Left cardiac atrium (tissue), 4 donors: ENCODE measurements at places on chromosomes 16 and 17.

- no peak for DNase-seq
These were observed 186.0 kb upstream of the FOXF1 start for GRCh38 chr16:86324320-86324719.

DNA sequence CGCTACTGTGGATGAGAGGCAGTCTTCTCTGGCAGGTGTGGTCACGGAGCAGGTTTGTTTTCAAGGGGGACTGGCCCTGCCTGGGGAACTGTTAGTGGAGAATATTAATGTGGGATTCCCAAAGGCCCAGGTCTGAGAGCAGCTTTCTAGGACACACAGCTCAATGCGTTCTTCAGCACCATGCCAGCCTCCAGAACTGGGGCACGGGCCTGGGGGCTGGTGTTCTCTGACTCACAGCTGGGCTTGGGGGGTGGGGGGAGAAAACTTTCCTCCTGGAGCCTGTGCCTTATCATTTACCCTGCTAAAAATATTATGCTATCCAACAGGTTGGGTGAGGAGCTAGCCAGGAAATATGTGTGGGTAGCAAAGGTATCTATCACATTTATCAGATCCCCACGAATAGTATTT is 13.5 kb upstream of the LHX1 start:
- DNase-seq: no peak

DNA sequence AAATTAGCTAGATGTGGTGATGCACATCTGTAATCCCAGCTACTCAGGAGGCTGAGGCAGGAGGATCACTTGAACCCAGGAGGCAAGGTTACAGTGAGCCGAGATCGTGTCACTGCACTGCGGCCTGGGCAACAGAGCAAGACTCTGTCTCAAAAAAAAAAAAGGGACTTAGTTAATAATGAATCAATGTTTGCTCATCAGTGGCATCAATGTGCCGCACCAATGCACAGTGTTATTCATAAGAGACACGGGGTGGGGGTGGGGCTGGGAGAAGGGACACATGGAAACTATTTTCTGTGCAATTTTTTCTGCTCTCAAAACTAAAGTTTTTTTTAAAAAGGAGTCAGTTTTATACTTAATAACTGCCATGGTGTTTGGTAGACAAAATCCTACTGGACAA is 6.8 kb upstream of the ATP2C2 start:
- DNase-seq: no peak

- no peak for DNase-seq
These were observed 3.2 kb downstream of the ACLY start for GRCh38 chr17:41915566-41915965.

DNA sequence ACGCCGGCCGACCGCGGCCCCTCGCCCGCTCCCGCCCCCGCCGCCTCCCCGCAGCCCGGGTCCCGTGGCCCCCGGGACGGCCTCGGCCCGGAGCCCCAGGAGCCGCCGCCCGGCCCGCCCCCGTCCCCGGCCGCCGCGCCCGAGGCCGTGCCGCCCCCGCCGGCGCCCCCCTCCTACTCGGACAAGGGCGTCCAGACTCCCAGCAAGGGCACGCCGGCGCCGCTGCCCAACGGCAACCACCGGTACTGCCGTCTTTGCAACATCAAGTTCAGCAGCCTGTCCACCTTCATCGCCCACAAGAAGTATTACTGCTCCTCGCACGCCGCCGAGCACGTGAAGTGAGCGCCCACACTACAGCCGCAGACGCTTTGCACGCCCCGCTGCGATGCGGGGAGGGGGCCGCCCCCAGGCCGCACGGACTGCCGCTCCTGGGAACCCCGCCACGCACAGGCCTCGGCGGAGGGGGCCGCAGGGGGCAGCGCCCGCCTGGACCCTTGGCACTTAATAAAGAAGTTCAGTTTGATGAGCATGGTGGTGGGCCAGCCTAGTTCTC is 35.5 kb upstream of the ZC3H18 start:
- DNase-seq: peak; percentile 73

GRCh38 chr16:57538235-57538721 is 1.9 kb upstream of the CCDC102A start:
- DNase-seq: peak; percentile 14

DNA sequence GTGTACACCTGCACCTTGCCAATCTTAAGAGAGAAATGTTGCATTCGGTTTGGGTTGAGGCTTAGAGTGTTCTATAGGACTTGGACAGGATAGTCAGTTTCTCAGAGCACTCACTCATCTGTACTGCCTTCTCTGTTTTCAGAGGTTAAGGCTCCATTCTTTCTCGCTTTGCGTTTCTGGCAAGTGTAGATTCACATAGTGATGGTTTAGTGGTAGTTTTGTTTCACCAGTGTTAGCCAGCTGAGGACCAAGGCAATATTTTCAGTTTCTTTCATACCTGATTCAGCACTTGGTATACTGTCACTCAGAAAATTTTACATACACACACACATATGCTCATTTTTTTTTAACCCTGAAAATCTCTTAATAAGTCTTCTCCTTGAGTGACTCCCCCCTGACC is 1.3 kb downstream of the ATXN1L start:
- no peak for DNase-seq

DNA sequence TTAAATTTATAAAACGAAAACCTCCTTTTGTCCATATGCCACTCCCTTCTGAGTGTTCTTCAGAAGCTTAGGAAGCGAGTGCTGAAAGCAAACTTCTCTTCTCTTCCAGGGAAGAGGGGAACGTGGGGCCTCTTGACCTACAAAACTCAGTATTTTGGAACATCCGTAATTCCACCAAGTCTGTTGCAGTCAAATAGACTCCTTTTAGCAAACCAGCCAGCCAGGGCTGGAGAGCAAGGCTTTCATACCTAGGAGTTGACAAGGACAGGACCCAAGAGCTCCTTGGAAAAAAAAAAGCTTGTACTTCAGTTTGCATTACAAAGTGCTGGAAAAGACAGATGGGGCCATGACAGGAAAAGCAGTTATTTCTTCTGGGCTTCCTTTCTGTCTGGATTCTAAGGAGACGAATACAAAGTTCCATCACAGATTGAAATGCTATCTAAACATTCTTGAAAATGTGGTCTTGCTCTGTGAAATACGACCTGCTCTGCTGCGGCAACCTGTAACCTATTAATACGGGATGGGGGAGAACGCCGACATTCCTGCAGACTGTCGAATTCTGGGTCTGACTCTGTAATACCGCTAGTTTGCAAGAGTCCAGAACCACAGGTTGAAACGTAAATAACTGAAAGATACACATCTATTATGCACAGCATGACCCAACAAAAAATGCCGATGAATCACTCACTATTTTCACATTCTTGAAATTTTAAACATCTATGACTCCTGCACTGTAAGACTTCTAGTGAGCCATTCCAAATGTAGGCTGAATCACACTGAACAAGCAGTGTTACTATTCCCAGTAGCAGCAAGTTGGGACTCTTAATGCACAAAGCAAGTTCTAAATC is 20.6 kb downstream of the VPS53 start:
- DNase-seq: no peak

DNA sequence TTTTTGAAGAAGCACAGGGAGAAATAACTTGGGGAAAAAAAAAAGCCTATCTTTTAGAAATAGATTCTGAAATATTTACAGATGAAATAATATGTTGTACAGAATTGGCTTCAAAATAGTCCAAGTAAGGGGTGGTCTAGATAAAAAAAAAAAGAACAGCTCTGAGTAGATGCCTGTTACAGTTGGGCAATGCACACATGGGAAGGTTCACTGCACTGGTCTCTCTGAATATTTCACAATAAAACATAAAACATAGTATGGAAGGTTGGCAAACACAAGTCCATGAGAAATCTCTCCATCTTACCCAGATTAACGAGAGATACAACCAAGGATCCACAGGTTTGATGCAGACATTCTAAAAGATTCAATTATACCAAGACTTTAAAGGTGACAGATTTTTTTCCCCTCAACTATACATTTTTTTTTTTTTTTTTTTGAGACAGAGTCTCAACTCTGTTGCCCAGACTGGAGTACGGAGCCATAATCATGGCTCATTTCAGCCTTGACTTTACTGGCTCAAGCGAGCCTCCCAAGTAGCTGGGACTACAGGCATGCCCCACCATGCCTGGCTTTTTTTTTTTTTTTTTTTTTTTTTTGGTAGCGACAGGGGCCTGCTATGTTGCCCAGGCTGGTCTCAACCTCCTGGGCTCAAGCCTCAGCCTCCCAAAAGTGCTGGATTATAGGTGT is 58.0 kb downstream of the KANSL1 start:
- DNase-seq: no peak

- DNase-seq: no peak
These were observed 6.0 kb downstream of the PRKAR1A start for GRCh38 chr17:68518063-68518815.

GRCh38 chr17:42210046-42210445 is 15.8 kb upstream of the GHDC start:
- DNase-seq: no peak

DNA sequence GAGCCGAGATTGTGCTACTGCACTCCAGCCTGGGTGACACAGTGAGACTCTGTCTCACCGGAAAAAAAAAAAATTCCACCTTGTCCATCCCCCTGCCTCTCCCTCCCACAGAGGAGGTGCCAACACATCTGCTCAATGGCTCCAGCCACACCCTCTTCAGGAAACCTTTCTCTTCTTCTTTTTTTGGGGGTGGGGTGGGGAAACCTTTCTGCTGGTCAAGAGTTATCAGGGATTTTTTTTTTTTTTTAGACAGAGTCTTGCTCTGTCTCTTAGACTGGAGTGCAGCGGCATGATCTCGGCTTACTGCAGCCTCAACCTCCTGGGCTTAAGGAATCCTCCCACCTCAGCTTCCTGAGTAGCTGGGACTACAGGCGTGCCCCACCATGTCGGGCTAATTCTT is 18.7 kb downstream of the TNS4 start:
- no peak for DNase-seq

DNA sequence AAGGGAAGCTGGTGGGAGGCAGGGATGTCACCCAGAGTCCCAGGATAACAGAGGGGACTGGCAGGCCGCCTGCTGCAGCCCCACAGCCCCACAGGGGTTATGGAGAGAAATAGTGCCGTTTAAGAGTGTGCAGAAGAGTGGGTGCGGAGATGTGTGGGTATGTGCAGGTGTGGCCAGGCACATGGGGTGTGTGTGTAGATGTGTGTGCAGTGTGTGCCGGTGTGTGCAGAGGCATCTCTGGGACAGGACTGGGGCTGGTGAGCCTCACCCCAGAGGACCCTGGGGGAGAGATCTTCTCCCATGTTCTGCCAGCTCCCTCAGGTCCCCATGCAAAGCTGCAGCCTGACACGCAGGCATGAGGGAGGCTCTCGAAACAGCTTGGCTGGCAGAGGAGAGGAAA is 157.4 kb downstream of the RBFOX3 start:
- no peak for DNase-seq

DNA sequence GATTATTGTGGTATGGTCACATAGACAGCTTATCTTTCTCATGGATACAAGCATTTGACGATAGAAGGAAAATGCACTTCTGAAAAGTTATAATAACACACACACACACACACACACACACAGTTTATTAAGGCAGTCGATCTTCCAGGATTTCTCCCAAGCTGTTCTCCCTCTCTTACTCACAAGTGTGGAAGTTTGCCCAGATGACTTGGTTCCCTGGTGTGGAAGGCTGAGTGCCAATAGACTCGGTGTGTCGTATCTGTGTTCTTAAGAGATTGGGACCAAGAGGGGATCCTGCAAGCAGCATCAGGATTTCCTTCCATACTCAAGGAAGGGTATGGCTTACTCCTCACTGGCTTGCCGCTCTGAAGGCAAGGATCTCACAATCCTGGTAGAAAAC is 279.6 kb downstream of the HS3ST3B1 start:
- no peak for DNase-seq

DNA sequence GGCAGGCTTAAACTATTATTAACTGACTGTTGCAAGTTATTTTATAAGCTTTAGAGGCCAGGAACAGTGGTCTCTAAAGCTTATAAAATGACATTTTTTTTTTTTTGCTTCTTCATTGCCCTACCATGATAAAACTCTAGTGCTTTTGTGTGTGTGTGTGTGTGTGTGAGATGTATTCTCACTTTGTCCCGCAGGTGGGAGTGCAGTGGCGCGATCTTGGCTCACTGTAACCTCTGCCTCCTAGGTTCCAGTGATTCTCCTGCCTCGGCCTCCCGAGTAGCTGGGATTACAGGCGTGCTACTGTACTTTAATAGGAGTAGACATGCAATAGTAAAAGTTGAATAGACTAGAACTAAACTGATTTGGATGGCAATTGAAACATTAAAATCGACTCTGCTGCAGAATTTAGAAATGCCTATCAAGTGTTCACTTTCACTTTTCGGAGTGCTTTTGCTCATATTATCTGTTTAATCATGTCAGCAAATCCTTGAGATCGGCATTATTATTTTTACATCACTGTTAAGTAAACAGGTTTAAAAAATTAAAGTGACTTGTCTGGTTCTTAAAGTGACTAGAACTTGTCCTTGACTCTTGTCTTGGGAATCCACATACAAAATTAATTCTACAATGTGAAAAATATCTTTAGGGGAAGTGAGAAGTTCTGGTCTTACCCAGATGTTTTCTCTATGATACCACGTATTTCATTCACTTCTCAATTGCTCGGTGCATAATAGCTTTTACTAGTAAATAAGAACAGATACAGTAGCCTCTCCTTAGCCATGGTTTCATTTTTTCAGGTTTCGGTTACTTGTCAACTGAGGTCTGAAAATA is 8.4 kb upstream of the PCTP start:
- no peak for DNase-seq

DNA sequence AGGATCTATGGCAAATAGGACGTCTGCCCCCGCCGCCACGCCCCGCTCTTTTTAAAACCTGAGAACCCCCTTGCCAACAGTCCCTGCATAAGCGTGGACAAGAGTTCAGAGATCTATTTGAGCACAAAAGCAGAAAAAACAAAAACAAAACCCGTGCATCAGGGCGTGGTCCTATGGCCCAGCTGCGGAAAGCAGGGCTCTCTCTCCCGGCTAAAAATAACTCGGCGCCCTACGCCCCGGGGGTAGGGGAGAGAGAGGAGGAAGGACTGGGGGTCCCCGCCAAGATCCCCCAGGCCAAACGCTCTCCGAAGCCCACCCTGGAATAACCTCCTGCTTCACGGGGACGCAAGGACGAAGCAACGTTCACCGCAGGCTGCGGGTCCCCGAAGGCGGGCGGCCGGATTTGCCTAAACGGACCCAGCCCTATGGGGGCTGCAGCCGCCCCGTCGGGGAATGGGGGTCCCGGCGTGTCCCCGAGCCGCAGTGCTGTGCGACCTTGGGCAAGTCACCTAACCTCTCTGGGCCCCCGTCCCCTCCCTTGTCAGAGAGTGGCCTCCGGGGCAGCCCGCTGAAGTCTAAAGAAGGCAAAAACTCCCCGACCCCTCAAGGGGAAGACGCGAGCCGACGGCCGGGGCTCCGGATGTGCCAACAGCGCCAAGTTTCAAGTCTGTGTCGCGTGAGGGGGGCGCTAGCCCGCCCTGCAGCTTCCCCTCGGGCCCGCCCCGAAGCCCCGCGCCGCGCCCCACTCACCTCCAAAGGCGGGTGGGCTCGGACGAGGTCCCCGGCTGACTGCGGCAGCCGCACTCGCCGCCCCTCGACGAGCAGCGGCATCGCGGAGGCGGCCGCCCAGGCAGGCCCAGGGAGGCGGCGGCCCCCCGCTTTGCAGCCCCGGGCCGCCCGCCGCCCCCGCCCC is 477 bp downstream of the NTAN1 start:
- DNase-seq: peak; percentile 71

GRCh38 chr16:19771796-19772195 is 53.7 kb downstream of the IQCK start:
- DNase-seq: no peak

- DNase-seq: no peak
These were observed 53.0 kb downstream of the TUBD1 start for GRCh38 chr17:59839651-59840328.
